B cell (primary cell): ENCODE measurements at places on chromosomes 2 and 18.
A peak's percentile ranks its signal among the peaks of the same experiment; 100 is the strongest.

GRCh38 chr2:173513107-173513727 lies 158.5 kb downstream of the CDCA7 start:
- no peak for DNase-seq

DNA sequence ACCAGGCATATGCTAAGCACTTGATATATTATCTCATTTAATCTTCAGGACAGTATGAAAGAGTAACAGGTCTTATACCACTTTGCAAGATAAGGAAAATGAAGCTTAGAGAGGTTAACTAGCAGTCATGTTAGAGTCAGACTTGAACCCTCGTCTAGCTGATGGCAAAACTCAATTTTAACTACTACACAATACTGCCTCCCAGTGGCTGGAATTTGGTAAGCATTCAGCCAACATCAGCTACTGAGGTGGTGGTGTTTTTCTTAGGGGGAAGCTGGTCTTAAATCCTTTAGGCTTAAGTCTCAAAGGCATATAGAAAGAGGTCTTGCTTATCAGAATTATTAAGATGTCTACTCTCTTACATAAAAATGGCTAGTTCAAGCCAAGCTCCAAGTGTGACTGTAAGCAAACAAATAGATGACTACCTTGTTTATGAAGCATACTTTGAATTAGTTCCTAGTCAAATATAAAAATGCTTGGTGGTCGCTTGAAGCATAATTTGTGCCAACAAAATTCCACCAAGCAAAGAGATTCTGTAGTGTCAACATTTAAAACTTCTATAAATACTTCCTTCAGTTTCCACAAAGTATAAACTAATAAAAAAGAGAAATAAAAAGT lies 325.4 kb upstream of the FIGN start:
- DNase-seq, result peak; percentile 18

GRCh38 chr2:96579422-96579821 lies 42.9 kb downstream of the ARID5A start:
- no peak for DNase-seq

- no peak for DNase-seq
These were observed 91.0 kb downstream of the ADCYAP1 start for GRCh38 chr18:995629-996028.

DNA sequence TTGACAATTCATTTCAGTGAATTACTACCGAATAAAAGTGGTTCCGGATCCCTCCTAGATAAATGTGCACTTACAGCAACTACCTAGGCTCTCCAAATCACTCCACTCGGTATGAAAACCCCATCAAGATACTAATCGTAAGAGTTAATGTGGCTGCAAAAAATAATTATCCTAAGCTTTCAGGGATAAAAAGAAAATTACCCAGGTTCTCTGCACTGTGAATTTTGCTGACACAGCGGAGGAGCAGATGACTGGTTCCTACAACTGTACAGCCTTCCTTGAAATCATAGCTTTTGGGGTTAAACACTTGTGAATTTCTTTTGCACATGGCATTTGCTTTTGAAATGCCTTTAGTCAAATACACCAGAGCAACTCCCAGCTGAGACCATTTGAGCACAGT lies 104.7 kb downstream of the CD226 start:
- no peak for DNase-seq

DNA sequence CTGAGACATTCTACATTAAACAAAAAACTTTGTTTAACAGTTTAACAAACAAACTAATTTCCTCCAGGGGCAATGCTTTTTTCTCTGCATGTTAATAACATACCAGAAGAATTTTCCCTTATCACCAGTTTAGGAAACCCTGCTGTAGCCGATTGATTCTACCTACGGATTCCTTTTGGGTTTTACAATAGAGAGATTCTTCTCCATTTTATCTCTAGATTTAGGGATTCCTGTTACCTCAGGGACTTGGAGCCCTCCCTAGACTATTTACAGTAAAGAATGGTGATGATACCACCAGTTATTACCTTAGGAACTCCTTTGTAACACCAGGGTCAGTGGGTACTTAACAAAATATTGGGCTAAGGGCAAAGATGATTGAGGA lies 5.3 kb upstream of the ERICH2 start:
- no peak for DNase-seq

DNA sequence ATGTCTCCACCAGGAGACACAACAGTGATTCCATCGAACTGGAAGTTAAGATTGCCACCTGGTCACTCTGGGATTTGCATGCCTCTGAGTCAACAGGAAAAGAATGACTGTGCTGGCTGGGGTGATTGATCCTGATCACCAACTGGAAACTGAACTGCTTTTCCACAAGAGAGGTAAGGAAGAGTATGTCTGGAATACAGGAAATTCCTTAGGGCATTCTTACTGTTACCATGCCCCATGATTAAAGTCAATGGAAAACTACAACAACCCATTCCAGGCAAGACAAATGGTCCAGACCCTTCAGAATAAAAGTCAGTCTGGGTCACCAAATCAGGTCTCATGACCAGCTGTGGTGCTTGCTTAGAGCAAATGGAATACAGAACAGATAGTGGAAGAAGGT lies 12.0 kb upstream of the DDX1 start:
- DNase-seq, result no peak

DNA sequence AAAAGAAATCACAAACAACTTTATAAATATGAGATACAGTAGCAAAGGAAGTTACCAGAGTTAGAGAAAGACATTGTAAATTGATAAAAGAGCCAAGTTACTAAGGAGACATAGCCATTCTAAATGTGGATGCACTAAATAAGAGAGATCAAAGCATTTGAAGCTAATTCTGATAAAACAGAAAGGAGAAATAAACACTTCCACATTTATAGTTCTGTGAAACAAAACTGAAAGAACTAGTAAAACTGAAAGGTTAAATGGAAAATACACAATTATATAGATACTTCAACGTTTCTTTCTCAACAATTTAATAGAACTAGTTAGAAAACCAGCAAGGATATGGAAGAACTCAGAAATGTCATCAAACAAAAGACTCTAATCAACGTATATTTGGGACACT lies 309.0 kb upstream of the CDH2 start:
- no peak for DNase-seq

- no peak for DNase-seq
These were observed 138.1 kb downstream of the LRRC30 start for GRCh38 chr18:7369006-7369405.

DNA sequence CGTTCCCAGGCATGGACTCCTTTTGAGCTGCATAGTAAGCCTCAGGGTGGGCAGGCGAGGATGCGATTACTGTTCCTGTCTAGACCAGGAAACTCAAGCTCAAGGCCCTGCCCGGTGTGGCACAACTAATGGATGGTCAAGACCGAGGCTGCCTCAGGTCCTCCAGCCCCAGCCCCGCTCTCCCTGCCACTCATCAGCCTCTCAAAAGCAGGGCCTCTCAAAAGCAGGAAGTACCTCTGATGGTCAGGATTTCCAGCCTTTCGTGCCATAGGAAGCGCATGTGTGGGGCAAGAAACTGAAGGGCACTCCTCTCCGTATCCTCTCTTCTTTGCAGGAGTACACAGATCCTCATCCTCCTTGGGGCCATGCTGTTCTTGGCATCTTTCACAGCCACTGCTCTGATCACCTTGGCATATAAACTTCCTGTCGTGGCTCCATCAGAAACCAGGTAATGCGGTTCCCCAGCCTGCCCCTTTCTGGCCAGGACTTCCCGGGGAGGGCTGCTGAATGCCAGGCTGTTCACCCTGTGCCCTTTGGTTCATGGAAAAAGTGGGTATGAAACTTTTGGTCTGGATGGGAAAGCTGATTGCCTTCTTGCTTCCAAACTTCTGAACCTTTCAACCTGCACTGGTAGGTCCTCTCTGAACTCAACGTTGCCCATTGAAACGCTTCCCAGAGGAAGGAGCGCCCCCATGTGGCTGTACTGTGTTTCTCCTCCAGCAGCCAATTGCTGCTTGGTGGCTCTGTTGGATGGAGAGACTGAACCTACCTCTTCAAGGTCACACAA lies 82.8 kb upstream of the SEC11C start:
- peak; percentile 84 for DNase-seq

- DNase-seq, result no peak
These were observed 47.8 kb upstream of the MAP4K3 start for GRCh38 chr2:39484620-39485495.

DNA sequence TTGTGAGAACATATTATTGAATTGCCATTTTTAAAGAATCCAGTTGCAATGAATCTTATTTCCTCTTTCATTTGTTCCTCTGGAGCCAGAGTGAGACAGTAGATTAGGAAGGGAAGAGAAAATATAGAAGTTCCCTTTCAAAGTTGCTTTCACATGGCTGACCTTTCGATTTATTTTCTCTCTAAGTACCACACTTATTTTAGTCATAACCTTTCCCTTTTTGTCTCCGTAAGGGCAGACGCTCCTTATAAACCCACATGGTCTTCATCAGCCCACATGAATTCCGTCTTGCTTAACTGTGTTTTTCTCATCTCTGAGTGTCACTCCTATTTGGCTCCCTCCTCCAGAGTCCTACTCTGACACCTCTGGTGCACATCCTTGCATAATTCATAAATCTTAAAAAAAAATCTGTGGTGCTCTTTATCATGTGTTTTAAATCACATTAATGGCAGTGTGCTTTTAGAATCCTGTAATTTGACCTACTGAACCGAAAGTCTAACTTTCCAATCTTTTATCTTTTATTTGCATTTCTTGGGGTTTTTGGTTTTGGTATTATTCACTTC lies 38.5 kb upstream of the ZNF396 start:
- DNase-seq, result peak; percentile 10

DNA sequence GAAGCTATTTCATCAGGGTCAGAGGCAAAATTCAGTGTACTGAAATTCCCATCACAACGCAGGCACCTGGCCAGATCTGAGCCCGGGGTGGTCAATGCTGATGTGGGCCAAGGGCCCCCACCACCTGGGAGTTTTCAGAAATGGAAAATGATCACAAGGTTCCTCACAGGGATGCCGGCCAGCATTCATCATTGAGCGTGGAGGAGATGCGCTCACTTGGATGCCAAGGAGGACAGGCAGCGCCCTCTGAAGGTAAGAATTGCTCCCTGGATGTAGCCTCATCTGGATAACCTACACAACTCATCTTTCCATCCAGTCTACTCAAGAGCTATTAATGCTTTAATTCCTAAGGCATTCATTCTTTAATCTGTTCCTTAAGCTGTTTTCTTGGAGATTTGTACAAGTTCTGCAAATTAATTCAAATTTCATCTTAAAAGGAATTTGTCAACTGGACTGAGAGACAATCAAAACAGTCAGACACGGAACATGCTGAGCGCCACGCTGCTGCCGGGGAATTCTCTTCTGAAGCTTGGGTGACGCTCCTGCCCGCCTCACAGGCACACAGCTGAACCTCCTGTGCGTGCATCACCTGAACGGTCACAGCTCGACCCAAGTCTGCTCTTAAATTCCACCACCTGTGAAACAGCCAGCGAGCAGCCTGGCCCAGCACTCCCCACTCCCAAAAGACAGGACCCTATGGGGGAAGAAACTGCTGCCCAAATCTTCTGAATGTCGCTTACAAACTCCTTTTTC lies 206.7 kb downstream of the HDAC4 start:
- DNase-seq, result no peak

DNA sequence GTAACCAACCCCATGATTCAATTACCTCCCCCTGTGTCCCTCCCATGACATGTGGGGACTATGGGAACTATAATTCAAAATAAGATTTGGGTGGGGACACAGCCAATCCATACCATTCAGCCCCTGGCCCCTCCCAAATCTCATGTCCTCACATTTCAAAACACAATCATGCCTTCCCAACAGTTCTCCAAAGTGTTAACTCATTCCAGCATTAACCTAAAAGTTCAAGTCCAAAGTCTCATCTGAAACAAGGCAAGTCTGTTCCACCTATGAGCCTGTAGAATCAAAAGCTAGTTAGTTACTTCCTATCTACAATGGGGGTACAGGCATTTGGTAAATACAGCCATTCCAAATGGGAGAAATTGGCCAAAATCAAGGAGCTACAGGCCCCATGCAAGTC lies 32.0 kb upstream of the CCDC141 start:
- DNase-seq, result no peak

DNA sequence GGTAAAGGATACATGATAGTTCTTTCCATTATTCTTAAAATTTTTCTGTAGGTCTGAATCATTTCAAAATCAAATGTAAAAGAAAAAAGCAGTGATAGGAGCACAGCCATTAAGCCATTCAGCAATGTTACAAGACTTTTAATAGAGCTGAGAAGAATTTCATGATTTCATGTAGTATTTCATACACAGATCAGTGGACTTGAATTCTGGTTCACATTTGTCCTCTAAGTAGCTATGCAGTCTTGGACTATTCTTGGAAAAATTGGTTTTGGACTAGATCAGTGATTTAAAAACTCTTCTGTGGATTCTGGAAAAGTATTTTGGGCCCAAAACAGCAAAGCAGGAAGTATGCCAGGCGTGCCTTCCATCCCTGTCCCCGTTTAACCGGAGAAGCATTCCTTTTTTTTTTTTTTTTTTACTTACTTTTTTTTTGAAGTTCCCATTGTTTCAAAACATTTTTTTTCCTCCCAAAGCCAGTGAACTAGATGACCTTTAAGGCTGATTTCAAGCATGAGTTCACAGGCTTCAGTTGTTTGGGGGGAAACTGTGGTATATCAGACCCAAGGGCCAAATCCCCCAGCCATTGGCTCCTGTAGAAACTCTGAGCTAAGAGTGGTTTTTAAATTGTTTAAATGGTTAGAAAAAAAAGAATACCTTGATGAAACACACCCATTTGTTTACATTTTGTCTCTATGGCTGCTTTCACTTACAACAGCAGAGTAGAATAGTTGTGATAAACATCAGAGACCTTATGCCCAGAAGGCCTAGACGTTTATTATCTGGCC lies 17.5 kb upstream of the POLI start:
- DNase-seq, result no peak

GRCh38 chr2:37357069-37357468 lies 12.6 kb downstream of the QPCT start:
- DNase-seq, result no peak

DNA sequence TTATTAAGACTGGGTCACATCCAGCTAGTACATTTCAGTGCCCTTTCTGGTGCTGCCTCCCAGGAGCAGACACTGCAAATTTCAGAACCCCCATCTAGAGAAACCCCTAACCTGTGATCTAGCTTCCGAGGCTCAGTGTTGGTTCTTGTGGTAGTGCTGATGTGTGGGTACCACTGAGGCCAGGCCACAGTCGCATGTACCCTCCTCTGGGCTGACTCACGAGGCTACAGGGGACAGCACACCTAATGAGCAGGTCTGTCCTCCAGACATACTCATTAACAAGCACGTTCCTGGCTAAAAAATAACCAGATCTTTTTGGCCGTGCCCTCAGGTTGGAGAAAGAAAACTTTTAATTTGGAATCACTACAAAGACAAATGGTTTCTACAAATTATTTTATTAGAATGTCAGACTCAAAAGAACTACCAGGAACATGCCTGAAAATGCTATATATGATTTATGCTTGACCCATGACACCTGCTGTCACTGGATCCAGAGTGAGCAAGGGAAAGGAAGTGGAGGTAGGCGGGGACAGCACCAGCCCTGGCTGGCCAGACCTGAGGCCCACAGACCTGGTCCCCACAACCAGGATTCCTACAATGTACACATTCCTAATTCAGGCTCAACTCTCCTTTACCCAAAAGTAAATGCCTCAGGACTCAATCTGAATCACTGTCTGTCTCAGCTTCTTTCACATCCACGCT lies 8.5 kb downstream of the CIAO1 start:
- DNase-seq, result no peak
